ENCODE measurements at places on chromosomes 13 and 19. TPM values are rescaled to one million over a fixed set of nuclear protein-coding genes. Genes with fewer than 3 reads are reported as not detected.

CD70 gene
- total RNA-seq: 0.76 TPM

GRCh38 chr19:11806354-11807098, 7.5 kb upstream of the ZNF440 start:
- H3K27ac ChIP-seq: no peak overlapping the region
- H3K27me3 ChIP-seq: no peaks in the 10 kb centered on the region
- no peak for DNase-seq
- no peaks in the 10 kb centered on the region for H3K4me1 ChIP-seq
- no peak overlapping the region for H3K4me3 ChIP-seq

ZFP14 gene
- total RNA-seq: 7.3 TPM

KCNK6 gene
- 7.2 TPM for total RNA-seq

DNA sequence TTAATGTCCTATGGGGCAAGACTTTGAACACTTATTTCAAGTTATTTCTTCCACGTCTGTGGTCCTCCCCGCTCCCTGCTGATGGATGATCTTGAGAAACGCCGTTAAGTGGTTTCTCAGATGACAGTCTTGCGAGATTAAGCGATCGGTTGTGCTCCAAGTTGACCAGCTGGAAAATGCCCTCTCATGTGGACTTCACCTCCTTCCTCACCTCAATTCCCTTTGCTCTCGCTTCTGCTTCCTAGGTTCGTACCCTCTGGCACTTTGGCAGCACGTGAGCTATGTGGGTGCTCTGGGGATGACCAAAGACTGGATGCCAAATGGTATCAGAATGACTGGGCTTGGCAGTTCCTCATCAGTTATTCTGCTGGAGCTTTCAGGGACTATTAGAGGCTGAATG, 480.0 kb downstream of the ZNF536 start:
- no peak overlapping the region for H3K4me3 ChIP-seq
- H3K27ac ChIP-seq: no peak overlapping the region
- no peaks in the 10 kb centered on the region for H3K27me3 ChIP-seq
- no peaks in the 10 kb centered on the region for H3K36me3 ChIP-seq
- H3K4me1 ChIP-seq: peaks cover 2% of the 10 kb centered on the region

IGFL3 gene
- total RNA-seq: not detected

- no peak overlapping the region for H3K4me3 ChIP-seq
- H3K27ac ChIP-seq: no peak overlapping the region
- H3K27me3 ChIP-seq: no peaks in the 10 kb centered on the region
- DNase-seq: peak; percentile 53
These were observed 486.8 kb downstream of the FOXO1 start for GRCh38 chr13:40179445-40180281.

KLK12 gene
- not detected for total RNA-seq

GRCh38 chr13:27524981-27525975, 74.9 kb upstream of the MTIF3 start:
- H3K36me3 ChIP-seq: no peaks in the 10 kb centered on the region
- H3K4me3 ChIP-seq: no peak overlapping the region
- H3K4me1 ChIP-seq: no peaks in the 10 kb centered on the region
- H3K27ac ChIP-seq: no peak overlapping the region

RASGRP4 gene
- 3.6 TPM for total RNA-seq

DNA sequence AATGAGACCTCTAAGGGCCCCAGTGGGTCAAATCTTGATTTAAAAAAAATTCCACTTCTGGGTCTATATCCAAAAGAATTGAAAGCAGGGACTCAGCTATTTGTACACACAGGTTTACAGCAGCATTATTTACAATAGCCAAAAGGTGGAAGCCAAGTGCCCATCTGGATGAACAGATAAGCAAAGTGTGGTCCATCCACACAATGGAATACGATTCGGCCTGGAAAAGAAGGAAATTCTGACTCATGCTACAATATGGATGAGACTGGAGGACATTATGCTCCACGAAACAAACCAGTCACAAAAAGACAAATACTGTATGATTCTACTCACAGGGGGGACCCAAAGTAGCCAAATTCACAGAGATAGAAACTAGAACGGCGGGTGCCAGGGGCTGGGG, 76.7 kb downstream of the CACNA1A start:
- H3K36me3 ChIP-seq: no peaks in the 10 kb centered on the region
- DNase-seq: no peak
- no peaks in the 10 kb centered on the region for H3K27me3 ChIP-seq
- H3K4me3 ChIP-seq: no peak overlapping the region
- H3K27ac ChIP-seq: no peak overlapping the region
- H3K4me1 ChIP-seq: no peaks in the 10 kb centered on the region

PSG5 gene
- not detected for total RNA-seq

DNA sequence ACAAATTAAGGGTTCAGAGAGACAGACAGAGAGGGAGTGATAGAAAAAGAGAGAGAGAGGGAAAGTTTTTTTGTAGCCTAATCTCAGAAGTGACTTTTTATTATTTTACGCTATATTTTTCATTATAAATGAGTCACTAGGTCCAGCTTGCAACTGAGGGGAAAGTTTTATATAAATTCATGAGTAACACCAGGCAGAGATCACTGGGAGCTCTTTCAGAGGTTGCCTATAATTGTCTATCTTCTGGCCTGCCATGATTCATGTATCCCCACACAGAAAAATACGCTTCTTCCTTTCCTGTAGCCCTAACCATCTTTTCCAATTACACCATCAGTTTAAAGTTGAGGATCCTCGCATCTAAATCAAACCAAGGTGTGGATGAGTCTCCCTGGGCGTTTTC, 467.9 kb downstream of the SLITRK1 start:
- no peaks in the 10 kb centered on the region for H3K36me3 ChIP-seq
- no peak for DNase-seq
- no peaks in the 10 kb centered on the region for H3K4me1 ChIP-seq
- H3K27ac ChIP-seq: no peak overlapping the region
- H3K4me3 ChIP-seq: no peak overlapping the region

DNA sequence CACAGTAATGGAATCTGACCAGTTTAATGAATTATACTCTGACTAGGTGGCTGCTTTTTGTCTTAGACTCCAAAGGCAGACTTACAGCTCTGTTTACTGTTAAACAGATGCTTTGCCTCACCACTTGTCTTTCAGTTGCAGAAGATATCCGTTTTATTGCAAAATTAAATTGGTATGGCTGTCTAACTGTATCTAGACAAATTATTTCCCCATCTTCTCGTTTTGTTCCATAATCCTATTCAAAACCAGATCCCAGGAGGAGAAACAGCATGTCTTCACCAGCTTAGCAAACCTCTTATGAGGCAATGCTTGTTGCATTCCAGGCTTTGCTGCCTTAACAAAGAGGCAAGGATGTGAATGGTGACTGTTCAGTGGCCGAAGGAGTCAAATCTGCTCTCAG, 215.6 kb downstream of the TDRD3 start:
- H3K27ac ChIP-seq: no peak overlapping the region
- no peak for DNase-seq
- no peaks in the 10 kb centered on the region for H3K36me3 ChIP-seq
- H3K27me3 ChIP-seq: no peaks in the 10 kb centered on the region

GRCh38 chr19:55305983-55306562, 19.1 kb downstream of the TMEM150B start:
- H3K4me3 ChIP-seq: no peak overlapping the region
- H3K27ac ChIP-seq: no peak overlapping the region
- H3K36me3 ChIP-seq: peaks cover 2% of the 10 kb centered on the region
- H3K4me1 ChIP-seq: no peaks in the 10 kb centered on the region
- no peaks in the 10 kb centered on the region for H3K27me3 ChIP-seq

FFAR3 gene
- not detected for total RNA-seq

DNA sequence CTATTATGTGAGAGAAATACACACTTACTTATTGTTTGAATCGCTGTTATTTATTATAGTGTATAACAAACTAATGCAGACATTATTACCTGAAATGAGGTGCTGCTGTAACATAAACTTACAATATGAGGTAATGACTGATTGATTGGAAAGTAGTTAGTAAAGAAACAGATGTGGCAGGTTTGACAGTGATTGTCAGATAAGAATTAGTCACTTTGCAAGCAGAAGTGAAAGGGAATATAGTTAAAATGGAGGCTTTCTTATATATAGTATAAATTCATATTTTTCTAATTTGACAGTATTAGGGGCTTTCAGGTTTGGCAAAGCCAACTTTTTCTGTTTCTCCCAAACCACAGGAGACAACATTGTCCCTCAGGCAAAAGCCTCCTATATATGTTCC, 20.6 kb downstream of the MIR17HG start:
- H3K27me3 ChIP-seq: no peaks in the 10 kb centered on the region
- no peak overlapping the region for H3K27ac ChIP-seq
- no peak for DNase-seq
- H3K4me1 ChIP-seq: no peaks in the 10 kb centered on the region

DNA sequence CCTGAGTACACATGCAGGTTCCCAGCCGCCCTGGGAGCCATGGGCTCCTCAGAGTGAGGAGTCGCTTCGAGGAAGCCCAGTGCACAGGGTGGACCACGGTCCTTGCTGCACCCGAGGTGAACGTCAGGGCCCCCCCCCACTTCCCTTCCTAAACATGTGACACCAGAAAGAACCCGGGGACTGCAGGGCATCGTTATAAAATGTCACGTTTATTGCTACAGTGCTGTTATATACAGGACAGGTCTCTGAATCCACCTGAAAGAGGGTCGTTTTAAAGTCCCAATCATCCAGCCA, 3.8 kb upstream of the UQCR11 start:
- no peak overlapping the region for H3K27ac ChIP-seq
- no peak for DNase-seq
- H3K4me1 ChIP-seq: no peaks in the 10 kb centered on the region
- H3K36me3 ChIP-seq: peaks cover 3% of the 10 kb centered on the region
- no peaks in the 10 kb centered on the region for H3K27me3 ChIP-seq
- H3K4me3 ChIP-seq: no peak overlapping the region

KLK3 gene
- total RNA-seq: not detected

DNA sequence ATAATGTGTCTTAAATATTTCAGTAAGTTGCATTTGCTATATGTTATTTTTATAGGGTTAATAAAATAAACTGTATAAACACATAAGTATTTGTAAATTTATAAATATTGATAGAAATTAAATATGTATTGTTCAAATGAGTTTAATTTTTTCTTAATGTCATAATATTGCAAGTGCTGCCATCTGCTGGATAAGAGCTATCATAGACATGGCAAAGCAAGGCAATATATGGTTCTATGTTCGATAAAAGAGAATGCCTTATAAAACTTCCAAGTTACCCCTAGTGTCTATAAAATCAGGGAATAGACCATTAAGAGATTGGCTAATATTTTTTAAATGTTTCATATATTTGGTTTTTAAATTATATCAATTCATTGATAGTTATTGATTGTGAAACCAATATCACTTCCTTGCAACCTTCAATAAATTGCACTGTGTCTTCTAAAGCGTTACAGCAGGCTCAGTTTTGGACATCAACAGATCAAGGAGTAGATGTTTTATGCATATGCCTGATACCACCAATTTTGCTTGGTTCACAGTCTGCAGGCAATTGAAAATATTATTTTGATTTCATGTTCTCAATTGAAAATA, 29.0 kb upstream of the SLITRK6 start:
- H3K4me3 ChIP-seq: no peak overlapping the region
- H3K27me3 ChIP-seq: no peaks in the 10 kb centered on the region
- H3K36me3 ChIP-seq: no peaks in the 10 kb centered on the region
- H3K27ac ChIP-seq: no peak overlapping the region
- no peaks in the 10 kb centered on the region for H3K4me1 ChIP-seq
- DNase-seq: no peak

DNA sequence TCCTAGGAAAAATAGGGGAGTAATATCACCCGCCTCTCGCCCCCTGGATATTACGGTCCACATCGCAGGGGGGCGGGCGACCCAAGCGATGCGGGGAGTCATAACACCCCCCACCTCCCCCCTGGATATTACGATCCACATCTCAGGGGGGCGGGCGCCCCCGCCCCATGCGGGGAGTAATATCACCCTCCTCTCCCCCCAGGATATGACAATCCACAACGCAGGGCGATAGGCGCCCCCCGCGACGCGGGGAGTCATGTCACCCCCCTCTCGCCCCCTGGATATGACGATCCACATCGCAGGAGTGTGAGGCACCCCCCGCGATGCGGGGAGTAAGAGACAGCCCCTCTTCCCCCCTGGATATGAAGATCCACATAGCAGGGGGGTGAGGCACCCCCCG, 684.4 kb upstream of the PCDH9 start:
- H3K4me1 ChIP-seq: no peaks in the 10 kb centered on the region
- no peak overlapping the region for H3K4me3 ChIP-seq
- H3K27ac ChIP-seq: no peak overlapping the region
- DNase-seq: peak; percentile 60
- H3K27me3 ChIP-seq: no peaks in the 10 kb centered on the region

DNA sequence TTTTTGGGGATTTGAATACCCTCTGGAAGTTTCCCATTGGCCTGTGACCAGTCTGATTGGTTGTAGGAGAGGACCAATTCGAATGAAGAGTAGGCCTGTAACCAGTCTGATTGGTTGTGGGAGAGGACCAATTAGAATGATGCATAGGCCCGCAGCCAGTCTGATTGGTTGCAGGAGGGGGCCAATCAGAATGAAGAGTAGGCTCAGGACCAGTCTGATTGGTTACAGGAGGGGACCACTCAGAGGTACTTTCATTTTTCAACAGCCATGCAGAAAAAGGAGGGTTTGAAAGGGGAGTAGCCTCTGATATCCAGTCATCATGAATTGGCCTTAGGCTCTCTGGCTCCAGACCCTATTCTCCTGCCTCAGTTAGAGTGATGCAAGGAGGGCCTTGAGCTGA, 30.4 kb upstream of the SLC1A5 start:
- H3K4me1 ChIP-seq: no peaks in the 10 kb centered on the region
- H3K36me3 ChIP-seq: no peaks in the 10 kb centered on the region
- H3K27me3 ChIP-seq: no peaks in the 10 kb centered on the region
- H3K4me3 ChIP-seq: no peak overlapping the region
- DNase-seq: no peak

- H3K27ac ChIP-seq: peak overlapping the region; percentile 89
- H3K4me3 ChIP-seq: no peak overlapping the region
- DNase-seq: no peak
- H3K27me3 ChIP-seq: no peaks in the 10 kb centered on the region
- peaks cover 74% of the 10 kb centered on the region for H3K4me1 ChIP-seq
These were observed 33.5 kb downstream of the ELL start for GRCh38 chr19:18488403-18488723.

GRCh38 chr13:75960538-75960994, 324.4 kb downstream of the LMO7 start:
- DNase-seq: no peak
- no peaks in the 10 kb centered on the region for H3K4me1 ChIP-seq
- no peaks in the 10 kb centered on the region for H3K27me3 ChIP-seq
- no peaks in the 10 kb centered on the region for H3K36me3 ChIP-seq

DNA sequence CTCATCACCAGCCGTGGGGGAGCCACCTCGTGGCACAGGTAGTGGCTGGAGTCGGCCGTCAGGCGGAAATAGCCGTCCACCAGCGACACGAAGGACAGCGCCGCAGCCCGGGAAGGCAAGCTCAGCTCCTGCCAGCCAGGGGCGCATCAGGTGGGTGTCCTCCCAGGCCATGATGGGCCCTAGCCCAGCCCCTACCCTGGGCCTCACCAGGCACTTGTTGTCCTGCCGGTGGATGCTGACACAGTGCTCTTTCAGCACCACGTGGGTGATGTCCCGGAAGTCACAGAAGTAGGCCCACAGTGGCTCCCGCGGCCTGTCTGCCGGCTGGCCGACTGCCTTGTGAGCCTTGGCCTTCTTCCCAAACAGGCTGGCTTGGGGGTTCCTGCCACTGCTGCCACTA, 15.7 kb downstream of the TYK2 start:
- no peaks in the 10 kb centered on the region for H3K27me3 ChIP-seq
- no peak for DNase-seq
- H3K36me3 ChIP-seq: peaks cover 11% of the 10 kb centered on the region
- no peak overlapping the region for H3K27ac ChIP-seq
